A172 (cell line): ENCODE measurements at places on chromosomes 7 and 10.

DNA sequence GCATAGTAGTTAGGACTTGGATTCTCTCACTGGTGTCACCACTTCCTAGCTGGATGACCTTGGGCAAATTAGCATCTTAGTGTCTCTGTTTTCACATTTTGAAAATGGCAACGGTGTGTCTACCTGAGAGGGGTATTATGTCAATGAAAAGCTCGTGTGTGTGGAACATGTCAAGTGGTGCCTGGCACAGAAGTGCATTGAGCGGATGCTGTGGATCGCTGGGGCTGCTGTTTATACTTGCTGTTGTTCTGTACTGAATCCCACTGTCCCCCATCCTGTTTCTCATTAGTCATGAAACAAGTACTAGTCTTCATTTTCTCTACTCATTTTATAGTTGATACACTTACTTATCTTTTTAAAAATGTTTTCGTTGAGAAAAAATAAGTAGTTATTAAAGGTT lies 26.1 kb downstream of the RBM33 start:
- DNase-seq: no peak

GRCh38 chr10:73168465-73168803 lies 515 bp downstream of the FAM149B1 start:
- no peak for DNase-seq

- no peak for DNase-seq
Measured at GRCh38 chr10:80373502-80373901, 16.9 kb downstream of the DYDC2 start.

- no peak for DNase-seq
Measured at GRCh38 chr7:73974948-73975926, 52.7 kb upstream of the ELN start.

DNA sequence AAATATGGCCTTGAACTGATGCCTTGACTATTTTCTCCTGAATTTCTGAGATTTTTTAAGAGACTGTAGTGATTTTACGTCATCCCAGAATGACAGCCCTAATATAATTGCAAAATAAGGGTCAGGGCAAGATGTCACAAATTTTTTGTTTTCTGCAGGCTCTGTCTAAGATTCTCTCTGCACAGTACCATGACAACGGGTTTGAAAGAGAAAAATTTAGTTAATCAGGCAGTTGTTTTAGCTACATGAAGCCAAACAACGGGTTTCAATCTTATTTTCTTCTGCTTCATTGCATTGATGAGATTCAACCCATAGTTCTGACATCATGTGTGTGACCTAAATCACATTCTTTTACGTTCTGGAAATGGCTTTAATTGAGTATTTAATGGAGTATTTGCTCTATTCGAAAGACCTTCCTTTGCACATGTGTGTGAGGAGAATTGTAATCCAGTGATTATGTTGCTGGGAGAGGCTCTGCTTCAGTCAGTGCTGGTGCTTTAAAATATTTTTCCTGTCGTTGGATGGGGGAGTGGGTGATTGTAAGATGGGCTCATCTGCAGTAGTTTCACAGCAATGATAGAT lies 118.0 kb upstream of the RHOBTB1 start:
- DNase-seq: no peak

DNA sequence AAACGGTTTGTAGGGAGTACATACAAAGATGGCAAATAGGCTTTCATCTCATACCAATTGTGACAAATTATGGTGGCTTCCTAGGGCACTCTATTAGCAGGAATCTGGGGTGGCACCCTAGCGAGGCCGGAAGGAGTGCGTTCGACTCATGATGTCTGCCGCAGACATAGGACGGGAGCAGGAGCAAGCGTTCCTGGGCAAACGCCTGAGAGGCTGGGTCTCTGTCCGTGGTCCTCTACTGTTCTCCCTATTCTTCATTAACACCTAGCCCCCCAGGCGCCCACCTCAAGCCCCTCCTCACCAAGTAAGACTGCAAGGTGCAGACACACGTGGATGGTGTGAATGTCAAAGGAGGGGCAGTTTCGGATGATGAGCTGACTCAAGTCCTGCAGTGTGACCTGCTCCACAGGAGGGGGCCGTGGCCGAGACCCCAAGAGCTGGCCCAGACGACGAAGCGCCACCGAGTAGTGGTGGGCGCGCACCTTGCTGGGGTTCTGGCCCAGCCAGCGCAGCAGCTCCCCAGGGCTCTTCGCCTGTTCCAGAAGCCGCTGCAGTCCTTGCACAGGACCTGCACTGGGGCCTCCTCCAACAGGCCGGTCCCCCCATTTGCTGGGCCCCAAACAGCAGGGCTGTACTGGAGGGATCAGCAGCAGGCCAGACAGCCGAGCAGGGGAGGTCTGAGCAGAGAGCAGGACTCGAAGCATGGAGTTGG lies 1.3 kb downstream of the FASTK start:
- no peak for DNase-seq

DNA sequence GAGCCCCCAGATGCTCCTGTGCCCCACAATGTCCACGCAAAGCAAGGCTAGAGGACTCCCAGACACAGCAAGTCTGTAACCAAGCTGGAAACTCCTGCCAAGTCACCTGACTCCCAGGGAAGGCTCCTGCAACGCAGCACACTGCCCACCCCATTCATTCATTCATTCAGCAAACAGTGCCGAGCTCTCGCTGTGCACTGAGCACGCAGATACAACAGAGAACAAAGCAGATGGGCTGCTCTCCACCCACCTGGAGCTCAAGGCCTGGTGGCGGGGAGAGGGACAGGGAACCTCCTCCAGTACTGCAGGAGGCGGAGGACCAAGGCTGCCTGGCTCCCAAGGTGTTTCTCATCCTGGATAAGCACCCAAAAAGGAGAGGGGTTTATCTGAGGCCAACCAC lies 8.6 kb downstream of the KCNH2 start:
- DNase-seq: no peak

DNA sequence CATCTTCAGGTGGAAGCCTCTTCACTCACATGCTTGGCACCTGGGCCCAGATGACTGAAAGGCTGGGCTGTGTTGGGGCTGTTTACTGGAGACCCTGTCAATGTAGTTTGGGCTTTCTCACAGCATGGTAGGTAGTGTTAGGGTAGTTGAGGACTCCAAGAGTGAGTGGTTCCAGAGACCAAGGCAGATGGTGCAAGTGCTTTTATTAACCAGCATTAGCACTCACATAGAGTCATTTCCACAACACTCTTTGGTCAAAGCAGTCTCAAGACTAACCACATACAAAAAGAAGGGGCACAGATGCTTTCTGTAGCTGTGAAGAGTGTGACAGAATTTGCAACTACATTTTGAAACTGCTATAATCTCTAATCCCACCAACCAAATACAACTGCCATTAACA lies 135.0 kb downstream of the RTKN2 start:
- DNase-seq: no peak

- DNase-seq: no peak
Measured at GRCh38 chr7:77549106-77549870, 12.2 kb downstream of the PTPN12 start.

GRCh38 chr7:106895246-106895864 lies 30.3 kb downstream of the PIK3CG start:
- DNase-seq: no peak

DNA sequence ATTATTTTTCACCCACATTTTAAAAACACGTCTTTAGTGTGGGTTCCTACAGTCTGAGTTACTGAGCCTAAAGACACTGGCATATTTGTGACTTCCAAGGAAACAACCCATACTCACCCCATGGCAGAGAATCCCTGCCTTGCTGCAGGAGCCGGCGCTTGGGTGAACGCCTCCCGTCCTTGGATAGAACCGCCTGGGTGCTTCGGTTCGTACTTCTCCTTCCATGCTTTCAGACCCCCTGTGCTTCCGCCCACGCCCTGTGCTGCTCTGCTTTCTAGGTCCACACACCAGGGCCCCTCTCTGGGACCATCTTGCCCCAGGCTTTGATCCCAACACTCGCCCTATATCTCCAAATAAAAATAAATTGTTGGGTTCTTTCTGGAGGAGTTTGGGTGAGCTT lies 125.8 kb downstream of the PTPRN2 start:
- no peak for DNase-seq

GRCh38 chr10:132784866-132785722 lies 853 bp downstream of the NKX6-2 start:
- DNase-seq: no peak

- DNase-seq: no peak
Measured at GRCh38 chr10:131546086-131546810, 234.7 kb upstream of the TCERG1L start.

GRCh38 chr10:128475686-128476367 lies 349.6 kb upstream of the MKI67 start:
- no peak for DNase-seq

- no peak for DNase-seq
Measured at GRCh38 chr10:101848408-101848807, 4.8 kb upstream of the KCNIP2 start.
